PC-9 (cell line): ENCODE measurements at places on chromosomes 1 and 21.

DNA sequence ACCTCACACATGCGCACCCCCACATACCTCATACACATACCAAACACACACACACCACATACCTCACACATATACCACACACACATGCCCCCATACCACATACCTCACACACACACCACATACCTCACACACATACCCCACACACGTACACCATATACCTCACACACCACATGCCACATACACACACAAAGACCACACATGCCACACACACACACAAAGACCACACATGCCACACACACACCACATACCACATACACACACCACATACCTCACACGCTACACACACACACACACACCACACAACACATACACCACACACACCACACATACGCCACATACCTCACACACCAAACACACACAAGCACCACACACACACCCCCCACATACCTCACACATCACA is 30.0 kb downstream of the HIVEP3 start:
- H3K36me3 ChIP-seq = no peaks in the 10 kb centered on the region
- no peak overlapping the region for H3K27ac ChIP-seq
- H3K4me1 ChIP-seq = peaks cover 24% of the 10 kb centered on the region
- no peak overlapping the region for H3K4me3 ChIP-seq
- DNase-seq = no peak
- no peaks in the 10 kb centered on the region for H3K27me3 ChIP-seq

DNA sequence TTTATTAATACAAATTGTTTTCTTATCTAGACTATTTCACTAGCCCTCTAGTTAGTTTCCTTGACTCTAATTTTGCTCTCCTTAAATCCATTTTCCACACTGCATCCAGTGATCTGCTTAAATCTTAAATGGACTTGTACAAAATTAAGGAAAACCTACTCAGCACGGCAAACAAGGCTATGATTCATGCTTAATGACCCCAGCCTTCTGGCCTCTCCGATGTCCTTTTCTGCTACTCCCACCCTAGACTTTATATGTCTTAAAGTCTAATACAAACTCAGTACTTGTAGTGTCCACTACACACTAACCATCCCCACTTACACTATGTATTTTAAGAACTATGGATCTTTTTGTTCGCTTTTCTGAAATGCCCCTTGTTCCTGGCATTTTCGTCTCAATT is 2.2 kb downstream of the TMED5 start:
- peaks cover 28% of the 10 kb centered on the region for H3K36me3 ChIP-seq
- peak; percentile 52 for DNase-seq
- H3K4me1 ChIP-seq = peaks cover 47% of the 10 kb centered on the region
- peak overlapping the region; percentile 98 for H3K27ac ChIP-seq

DNA sequence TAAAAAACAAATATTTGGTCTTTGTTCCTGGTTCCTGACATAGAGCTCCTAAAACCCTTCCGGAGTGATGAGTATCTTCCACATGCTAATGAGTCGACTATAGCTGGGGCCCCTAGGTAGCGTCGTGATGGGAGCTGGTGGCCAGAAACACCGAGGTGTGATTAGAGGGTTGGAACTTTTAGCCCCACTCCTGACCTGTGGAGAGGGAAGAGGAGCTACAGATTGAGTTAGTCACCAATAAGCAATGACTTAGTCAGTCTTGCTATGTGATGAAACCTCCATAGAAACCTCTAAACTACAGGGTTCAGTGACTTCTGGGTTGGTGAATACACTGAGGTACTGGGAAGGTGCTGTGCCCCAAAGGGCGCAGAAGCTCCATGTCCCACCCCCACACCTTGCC is 30.1 kb upstream of the PLD5 start:
- H3K4me3 ChIP-seq = no peak overlapping the region
- H3K27ac ChIP-seq = no peak overlapping the region
- no peaks in the 10 kb centered on the region for H3K27me3 ChIP-seq
- DNase-seq = no peak
- H3K36me3 ChIP-seq = no peaks in the 10 kb centered on the region

- DNase-seq = no peak
- no peak overlapping the region for H3K4me3 ChIP-seq
- peaks cover 12% of the 10 kb centered on the region for H3K4me1 ChIP-seq
- H3K27ac ChIP-seq = no peak overlapping the region
- no peaks in the 10 kb centered on the region for H3K27me3 ChIP-seq
These were observed 24.2 kb downstream of the GNG4 start for GRCh38 chr1:235625340-235625739.

GRCh38 chr1:164667600-164667999 is 108.6 kb downstream of the PBX1 start:
- peaks cover 9% of the 10 kb centered on the region; the same call in 1 of the 2 replicates for H3K4me1 ChIP-seq
- H3K27me3 ChIP-seq = no peaks in the 10 kb centered on the region
- no peak overlapping the region for H3K4me3 ChIP-seq
- no peak overlapping the region for H3K27ac ChIP-seq
- DNase-seq = no peak
